HFF-Myc (cell line): ENCODE measurements at places on chromosomes 2 and 18.
A peak's percentile ranks its signal among the peaks of the same experiment; 100 is the strongest.

DNA sequence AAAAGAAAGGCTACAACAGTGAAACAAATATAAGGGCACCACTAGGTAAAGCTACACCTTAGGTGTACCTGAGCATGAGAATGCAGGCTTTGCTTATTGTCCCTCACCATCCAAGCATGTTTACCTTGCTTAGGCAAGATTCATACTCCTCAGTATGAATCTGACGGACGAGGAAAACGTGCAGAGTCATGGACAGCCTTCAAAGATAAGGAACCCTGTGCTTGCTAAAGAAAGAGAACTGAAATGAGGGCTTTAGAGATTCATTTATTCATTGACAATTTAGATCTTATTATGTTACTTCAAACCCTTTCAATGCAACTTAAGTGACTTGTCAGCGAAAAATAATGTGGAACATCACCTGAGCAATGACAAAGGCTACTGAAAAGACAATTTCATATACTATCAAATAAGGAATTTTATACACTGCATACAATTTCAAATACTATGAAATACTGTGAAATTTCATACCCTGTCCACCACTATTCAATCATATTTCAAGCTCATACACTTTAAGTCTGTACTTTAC, 21.7 kb downstream of the CLASP1 start:
- DNase-seq = no peak

DNA sequence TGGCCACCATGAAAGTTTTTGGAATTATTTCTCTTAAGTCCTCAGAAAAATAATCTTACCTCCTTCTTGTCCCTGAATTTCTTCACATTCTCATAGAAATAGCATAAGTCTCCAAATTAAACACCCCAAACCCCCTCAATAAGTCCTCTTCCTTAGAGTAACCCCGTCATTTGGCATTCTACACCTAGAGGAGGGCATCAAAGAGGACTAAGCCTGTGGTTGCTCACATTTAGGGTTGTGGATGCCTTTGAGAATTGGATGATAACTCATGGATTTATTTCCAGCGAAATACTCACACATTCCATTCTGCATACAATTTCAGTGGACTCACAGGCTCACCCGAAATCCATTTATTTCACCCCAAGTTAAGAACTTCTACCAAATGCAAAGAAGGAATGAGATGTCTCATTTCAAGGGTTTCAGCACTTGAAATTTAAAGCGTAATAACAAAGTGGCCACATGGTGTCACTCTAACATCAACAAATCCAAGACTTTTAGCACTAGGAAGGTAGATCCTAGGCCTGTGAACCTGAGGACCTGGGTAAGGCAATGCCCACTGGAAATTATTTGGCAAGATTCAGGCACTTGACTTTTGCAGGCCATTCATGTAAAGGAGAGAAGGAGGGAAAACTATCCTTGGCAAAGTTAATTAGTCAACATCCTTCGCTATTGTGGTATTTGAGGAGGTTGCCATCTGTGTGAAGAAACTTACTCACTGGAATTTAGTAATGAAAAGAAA, 24.6 kb downstream of the DYTN start:
- peak; percentile 36 for DNase-seq

- DNase-seq = no peak
Measured at GRCh38 chr2:201244829-201245228, 15.5 kb upstream of the CASP8 start.

DNA sequence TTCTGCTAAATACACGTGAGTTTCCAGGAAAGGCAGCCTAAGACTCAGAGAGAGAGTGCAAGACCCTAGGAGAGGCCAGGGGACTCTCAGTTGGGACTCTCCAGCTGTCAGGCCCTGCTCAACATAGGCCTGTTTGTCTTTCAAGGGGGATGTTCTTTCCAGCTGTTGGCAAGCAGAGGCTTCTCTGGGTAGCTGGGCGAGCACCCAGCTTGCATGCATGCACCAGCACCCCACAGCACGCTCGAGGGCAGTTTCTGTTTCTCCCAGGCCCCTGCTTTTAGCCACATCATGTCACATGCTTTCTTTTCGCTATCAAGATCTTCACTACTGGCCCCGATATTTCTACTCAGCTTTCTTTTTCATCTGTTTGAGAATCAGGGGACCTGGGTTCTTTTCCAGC, 479.3 kb upstream of the HS6ST1 start:
- no peak for DNase-seq

DNA sequence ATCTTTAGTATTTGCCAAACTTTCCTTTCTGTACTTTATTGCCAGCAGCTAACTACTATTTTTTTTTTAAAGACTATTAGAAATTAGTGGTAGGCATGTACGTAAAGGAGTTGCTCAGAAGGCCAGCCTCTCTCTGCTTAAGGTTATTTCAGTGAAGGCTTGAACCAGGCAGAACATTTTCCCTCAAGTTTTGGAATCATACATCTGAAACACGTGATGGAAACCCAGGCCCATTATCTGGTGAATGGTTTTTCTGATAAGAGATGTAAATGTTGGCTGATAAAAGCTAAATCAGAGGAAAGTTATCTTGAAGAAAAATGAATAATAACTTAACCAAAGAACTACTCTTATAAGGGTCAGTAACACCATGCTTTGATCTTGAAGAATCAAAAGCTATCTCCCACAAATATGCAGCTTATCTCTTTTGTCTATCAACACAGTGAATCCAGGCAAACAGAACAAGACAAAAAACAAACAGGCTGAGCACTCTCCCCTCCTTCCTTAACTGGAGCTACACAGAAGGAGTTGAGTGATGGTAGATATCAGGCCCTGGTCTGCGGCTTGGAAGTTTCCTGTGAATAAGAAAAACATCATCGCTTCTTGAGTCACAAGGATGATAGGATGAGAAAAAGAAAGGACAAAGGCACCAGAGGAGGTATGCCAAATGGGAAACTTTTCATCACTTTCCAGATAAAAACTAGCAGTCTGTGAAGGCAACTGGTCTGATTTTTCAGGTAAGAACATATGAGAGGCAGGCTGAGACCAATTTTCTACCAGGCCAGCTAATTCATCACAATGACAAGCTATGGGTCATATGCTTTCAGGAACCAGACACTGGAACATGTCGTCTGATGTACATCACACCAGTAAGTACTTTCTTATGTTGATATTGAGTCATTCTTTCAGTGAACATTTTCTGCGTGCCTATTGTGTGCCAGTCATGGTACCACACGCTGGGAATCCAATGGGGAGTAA, 88.4 kb upstream of the STK17B start:
- DNase-seq = no peak

- DNase-seq = no peak
Measured at GRCh38 chr2:44805401-44806235, 135.9 kb upstream of the SIX3 start.
